NCI-H187 treated with DMSO at 0.1 percent for 48 hours (cell line): ENCODE measurements at places on chromosomes 1 and 21.

GRCh38 chr1:223048026-223048425, 95.0 kb downstream of the TLR5 start:
- no peak for DNase-seq

DNA sequence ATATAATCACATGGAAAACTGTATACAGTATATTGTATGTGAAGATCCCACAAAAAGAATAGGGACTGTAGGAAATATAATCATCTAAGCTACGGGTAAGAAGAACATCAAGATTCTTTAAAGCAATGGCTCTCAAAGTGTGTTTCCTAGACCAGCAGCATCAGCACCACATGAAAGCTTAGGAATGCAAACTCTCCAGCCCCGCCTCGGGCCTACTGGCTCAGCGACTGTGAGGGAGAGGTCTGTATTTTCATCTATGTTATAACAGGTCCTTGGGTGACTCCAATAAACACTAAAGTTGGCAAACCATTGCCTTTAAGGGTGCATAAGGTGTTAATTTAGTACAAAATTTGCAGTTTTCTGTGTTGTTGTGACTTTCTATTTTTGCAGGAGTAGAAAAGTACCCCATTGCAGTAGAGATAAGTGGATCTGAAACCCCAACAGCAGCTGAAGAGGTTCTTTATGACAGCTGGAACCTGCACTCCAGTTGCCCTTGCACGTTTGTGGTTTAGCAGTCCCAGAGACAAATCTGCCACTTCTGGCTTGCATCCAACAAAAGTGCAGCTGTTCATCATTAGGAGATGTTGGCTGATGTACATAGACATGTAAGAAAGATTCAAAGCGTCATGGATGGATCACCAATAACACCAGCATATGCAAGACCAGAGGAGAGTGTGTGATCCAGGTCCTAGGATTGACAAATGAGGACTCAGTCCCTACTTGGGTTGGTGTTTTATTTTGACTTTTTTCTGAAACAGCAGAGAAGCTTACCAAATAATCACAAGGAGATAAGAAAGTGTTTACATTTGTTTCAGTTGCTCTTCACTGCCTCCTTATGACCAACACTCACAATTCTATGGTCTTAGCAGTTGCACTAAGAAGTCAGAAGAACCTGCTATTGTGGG, 15.9 kb upstream of the IFNAR1 start:
- DNase-seq, result peak; percentile 82

DNA sequence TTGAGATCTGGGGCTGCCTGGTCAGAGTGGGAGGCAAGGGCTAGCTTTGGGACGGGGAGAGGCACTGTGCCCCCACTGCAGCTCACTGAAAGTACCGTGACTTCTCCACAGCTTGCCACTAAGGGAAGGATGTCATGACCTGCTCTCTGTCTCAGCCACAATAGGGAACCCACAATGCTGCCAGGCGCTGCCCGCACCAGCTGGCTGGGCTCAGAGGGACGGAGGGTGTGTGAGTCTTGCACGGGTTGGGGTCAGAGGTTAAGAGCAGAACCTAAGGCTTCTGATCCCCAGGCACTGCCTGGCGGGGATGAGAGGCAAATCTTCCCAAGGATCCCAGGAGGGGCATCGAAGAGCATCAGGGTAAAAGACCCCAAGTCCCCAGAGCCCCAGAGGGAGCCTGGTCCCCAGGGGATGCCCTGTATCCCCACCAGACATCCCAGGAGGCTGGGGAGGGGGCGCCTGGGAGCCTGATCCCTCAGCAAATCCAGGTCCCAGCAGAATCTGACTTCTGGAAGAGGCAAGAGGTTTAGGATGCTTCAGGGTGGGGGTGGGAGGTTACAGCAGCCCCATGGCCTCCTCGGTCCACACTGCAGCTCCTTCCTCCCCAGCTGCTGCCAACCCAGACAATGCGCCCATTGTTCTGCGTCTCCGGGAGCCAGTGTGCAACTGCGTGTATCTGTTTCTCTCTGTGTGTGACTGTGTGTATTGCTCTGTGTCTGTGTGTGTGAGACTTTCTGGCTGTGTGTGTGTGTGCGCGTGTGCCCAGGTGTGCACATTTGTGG, 2.0 kb upstream of the MARCKSL1 start:
- DNase-seq, result no peak

DNA sequence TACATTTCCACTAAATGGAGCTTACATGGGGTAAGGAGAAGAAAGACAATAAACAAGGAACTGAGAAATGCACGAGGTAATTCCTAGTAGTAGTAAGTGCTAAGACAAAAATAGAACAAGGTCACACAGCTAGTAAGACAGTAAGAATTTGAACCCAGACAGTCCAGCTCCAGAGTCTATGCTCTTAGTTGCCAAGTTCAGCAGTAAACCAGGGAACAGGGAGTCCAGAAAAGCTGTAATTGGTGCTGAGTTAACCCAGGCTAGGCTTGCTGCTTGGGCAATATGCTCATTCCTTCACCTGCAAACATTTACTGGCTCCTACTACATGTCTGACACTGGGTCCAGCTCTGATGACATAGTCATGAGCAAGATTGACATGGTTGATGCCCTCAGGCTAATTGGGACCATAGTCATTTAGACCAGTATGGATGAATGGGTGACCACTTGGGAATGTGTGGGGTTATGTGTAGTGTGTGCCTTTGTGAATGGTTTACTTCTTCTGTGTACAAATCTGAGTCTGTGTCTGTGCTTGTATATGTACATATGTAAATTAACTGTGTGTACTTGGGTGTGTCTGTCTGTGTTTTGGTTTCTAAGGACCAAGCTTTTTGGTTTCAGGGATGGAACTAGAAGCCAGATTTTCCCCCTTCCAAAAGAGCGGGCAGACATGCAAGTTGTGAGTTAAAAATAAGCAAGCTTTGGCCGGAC, 2.0 kb downstream of the GPX7 start:
- DNase-seq, result no peak

GRCh38 chr1:202274611-202275010, 67.1 kb downstream of the UBE2T start:
- no peak for DNase-seq

DNA sequence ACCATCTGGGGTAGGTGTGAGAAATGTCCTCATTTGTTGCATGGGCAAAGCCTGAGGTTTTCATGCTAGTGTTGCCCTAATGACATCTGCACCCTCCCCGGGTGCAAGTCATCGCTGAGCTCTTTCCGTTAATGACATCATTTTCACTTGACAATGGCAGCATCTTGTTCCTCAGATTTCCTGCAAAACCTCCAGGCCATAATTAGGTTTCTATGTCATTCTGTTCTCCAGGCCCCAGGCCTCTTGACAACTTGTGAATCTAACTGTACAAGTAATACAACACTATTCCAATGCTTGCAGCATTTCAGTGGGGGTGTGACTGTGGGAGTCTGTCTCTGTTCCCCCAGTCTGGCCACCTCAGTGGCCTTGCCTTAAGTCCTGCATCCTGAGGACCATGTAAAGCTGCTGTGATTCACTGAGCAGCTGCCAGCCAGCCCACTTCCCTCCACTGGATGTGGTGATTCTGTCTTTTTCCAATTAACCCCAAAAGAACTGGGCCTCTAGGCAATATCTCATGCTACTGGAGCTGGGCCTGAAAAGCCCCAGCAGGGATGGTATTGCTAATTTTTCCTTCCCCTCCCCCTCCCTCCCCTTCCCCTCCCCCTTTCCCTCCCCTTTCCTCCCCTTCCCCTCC, 22.8 kb downstream of the RAB7B start:
- no peak for DNase-seq

GRCh38 chr1:56811331-56811730, 7.9 kb downstream of the FYB2 start:
- no peak for DNase-seq

DNA sequence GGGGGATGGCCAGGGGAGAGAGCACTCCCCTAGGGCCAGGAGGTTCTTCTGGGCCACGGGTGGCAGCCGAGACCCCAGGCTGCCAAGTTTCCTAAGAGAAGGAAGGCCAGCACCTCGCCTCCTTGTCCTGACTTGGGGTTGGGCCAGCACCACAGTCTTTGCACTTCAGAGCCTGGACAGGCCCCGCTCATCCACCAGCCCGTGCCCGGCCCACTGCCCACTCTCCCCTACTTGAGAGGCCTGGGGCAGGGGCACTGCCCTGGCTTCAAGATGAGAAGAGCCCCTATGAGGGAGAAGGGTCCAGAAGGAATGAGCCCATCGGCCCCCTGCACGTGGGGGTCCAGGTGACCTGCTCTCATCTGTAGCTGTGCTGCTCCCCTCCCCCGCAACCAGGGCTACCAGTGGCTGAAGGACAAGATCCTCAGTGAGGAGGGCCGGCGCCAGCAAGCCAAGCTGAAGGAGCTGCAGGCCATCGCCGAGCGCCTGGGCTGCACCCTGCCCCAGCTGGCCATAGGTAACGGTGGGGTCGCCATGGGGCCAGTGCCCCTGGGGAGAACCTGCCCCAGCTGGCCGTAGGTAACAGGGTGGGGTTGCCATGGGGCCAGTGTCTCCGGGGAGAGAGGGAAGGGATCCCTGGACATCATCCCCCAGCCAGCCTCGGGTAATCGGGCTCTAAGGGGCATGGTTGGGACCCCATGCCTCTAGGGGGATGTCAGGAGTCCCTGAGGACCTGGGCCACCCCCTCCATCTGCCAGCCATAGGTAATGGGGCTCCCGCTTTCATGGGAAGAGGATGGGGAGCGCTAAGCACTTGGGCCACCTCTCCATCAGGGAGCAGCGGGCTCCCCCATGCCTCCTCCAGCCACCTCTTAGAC, 50.8 kb downstream of the KCNAB2 start:
- DNase-seq, result no peak

DNA sequence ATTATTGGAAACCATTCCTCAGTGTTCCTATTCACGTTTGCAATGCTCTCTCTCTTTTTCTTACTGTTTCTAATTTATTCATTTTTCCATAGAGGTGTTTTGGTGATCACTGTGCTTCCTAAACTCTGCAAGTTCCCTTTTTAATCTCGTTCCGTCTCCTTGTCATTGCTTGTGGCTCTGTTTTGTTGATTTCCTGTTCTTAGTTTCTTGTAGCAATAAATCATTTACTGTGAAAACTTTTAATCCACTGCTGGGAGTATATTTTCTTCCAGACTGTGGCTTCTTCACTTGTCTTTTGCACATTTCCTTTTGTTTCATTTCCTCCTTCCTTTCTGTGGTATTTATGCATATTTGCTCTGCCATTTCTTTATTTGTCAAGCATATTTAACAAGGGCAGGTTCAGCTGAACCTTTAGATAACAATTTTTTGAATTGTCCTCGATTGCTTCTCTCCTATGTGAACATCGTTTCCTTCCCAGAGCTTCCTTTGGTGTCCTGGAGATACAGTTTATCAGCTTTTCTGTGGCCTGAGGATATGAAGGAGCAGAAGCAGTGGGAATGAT, 3.6 kb downstream of the B3GALT5 start:
- DNase-seq, result no peak

DNA sequence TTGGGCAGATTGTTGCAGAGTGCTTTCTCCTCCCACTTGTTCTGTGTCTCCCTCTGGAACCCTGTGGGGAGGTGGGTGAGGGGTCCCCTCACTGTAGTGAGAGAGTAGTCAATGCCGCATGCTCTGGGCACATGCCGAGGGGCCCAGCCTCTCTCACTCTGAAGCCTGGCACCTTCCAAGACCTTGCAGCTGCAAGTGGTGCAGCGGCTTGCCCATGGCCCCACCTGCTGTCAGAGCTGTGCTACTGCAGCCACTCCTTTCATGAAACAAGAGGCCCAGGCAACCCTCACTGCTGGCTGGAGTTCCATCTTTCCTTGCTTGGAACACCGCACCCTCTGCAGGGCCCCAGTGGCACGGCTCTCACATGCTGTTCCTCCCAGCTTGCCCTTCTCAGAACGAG, 58.4 kb upstream of the COL6A1 start:
- DNase-seq, result no peak

DNA sequence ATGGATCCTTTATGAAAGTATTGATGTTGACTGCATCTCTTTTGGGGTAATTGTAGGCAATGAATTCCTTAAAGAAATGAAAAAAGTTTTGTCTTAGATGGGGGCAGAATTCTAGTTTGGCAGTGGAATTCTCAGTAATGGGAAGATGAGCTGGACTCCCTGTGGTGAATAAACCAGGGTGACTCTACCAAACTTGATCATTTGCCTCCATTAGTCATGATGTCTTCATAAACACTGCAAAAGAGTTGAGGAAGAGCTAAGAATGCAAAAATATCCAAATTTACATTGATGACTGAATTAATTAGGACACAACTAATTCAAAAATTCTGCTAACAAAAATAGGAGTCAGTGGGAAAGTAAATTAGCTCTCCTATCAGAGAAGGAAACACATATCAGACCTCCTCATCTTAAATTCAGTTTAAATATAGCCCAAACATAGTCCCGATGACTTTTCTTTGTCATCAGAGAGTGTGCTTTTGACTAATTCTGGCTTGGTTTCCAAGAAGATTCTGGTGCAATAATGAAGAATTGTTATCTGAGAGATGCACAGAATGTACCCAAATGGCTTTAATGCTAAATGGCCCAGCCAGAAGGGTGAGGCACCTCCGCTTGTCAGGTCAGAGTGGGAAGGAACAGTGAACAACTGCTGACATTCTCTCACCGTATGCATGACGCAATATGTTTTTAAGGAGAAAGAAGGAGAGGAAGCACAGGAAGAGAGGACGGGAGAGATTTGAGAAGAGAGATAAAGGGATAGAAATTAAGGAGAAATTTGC, 525.1 kb downstream of the LMO4 start:
- no peak for DNase-seq

DNA sequence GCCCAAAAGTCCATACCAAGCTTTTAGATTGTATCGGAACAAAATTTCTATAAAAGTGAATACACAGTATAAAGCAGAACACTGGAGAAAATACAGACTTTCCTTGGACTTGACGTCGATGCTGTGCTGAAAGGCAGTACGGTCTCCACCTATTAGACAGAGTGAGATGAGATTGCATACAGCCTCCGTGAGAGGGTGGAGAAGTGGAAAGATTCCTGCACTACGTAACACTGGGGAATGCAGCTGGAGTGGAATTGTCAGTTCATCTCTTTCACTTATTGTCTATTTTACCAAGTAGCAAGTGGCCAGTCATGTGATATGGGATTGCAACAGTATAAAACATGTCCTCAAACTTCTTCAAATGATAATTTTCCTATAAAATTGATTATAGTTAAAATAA, 209.5 kb downstream of the ZP4 start:
- no peak for DNase-seq

GRCh38 chr1:198966519-198966918, 327.7 kb downstream of the PTPRC start:
- DNase-seq, result no peak

DNA sequence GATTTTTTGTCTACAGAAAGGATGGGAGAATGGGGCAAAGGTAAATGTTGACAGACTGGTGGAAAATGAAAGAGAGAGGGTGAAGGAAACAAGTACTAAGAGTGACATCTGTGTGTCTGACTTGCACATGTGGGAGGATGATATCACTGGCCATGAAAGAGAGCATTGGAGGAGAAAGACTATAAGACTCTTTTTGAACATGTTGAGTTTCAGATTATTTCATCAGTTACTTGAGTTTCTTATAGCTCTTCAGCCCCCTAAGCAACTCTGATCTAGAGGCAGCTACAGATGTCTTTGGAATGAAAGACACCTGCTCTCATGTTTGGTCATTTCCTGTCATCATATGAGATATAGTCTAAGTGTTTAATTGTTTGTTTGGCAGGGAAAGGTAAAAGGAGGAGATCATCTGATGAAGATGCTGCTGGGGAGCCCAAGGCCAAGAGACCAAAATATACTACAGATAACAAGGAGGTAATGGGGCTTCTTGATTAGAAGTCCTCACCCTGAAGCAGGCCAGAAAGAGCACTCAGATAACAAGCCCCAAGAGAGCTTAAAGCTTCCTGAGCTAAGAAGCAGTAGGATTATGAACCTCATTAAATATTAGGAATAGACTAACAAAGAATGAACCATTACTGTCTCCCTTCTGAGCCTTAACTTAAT, 4.5 kb downstream of the POLR3C start:
- no peak for DNase-seq
